ENCODE measurements at places on chromosomes 12 and 14.

DNA sequence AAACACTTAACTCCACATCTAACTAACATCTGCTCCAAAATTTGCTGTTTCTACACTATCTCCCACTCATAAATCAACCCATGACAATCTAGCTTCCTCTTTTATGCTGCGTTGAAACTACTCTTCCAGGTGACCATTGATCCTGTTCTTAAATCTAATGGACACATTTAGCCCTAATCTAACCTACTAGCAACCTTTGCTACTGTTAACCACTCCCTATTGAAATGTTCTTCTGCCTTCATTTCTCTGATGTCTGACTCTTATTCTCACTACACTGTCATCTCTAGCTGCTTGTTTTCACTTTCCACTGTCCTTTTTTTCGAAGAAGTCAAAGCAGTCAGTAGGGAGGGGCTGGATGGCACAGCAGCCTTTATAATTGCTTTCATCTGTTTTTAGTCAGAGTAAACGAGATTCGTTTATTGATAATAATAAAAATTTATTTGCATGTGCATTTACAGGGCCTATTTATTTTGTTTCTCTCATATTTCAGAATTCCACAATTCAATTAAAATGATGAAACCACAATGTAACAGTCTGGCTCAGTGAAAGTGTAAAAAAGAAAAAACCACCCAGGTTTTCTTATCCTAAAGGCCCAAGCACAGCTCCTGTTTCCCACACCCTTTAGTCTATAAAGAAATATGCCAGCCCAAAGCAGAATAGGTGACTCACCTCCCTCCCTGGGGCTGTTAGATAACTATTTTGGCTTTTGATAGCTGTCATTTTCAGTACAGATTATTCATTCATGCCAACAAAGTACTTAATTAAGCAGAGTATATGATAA is 44.9 kb downstream of the ATP2B1 start:
- no peak for DNase-seq

- no peak for DNase-seq
These were observed 99.5 kb downstream of the PDZRN4 start for GRCh38 chr12:41287500-41288141.

GRCh38 chr12:6180268-6181051 is 19.7 kb upstream of the CD9 start:
- no peak for DNase-seq

- no peak for DNase-seq
These were observed 19.3 kb upstream of the SLCO1B1 start for GRCh38 chr12:21111732-21112131.

- no peak for DNase-seq
These were observed 24.9 kb downstream of the CATSPERB start for GRCh38 chr14:91706996-91707395.

- DNase-seq = no peak
These were observed 41.8 kb downstream of the TUNAR start for GRCh38 chr14:95918466-95918865.

- DNase-seq = no peak
These were observed 46.8 kb upstream of the DLK1 start for GRCh38 chr14:100679707-100680438.

GRCh38 chr12:9926876-9927275 is 5.3 kb downstream of the CLEC2A start:
- no peak for DNase-seq

DNA sequence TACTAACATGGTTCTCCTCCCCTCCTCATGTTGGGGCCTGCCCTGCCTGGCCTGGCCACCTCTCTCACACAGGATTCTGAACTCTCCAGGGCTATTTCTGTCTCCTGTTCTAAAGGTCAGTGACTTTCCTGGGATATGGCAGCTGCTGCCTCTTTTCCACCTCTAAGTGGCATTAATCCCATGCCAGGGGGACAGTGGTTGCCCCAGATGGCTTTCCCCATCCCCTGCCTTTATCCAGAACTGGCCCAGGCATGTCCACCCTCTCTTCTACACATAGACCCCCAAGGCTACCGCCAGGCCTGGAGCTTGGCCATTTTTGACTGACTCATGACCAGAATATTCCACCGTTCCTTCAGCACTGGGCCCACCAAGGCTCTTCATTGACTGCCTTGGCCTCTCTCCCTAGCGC is 90.4 kb downstream of the IRF2BPL start:
- no peak for DNase-seq

GRCh38 chr12:124994437-124994975 is 1.1 kb downstream of the BRI3BP start:
- no peak for DNase-seq

DNA sequence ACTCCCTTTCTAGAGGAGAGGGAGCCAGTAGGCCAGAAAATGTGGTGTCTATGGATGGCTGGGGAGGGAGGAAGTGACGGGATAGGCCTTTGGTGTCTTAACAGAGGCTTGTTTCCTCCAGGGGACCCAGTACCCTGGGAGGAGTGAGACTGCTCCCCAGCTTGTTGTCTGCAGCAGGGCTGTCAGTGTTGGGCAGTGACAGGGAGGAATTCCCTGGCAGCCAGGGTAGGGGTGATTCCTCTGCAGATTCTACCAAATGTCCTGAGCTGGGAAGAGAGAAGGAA is 64.0 kb downstream of the GALNT16 start:
- DNase-seq = no peak

DNA sequence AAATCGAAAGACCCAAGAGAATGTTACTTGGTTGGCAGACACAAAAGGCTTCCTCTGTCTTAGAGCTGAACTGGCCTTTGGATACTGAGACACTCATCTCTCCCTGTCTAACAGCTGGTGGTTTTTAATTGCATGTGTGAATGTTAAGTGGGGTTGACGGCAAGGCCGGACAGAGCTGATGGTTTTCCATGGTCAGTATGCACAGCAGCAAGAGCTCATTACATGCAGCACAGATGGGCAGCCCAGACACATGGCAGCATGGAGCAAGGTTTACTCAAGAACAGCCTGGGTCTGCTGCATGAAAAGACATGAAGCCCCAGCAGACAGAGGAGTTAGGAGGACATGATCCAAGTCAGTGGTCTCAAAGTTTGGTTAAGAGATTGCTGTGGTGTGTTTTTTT is 27.8 kb upstream of the CACNA2D4 start:
- no peak for DNase-seq
